ENCODE measurements at places on chromosomes 1 and 21. TPM values are rescaled to one million over a fixed set of nuclear protein-coding genes. Genes with fewer than 3 reads are reported as not detected.

GRCh38 chr1:47235806-47236205 lies 3.8 kb upstream of the TAL1 start:
- no peak for DNase-seq

Gene SPRR2A
- total RNA-seq: not detected

- DNase-seq: no peak
These were observed 12.4 kb downstream of the LMOD1 start for GRCh38 chr1:201933840-201934430.

Gene MMP23B
- total RNA-seq: 4.8 TPM

Measured in T-cell (primary cell).